ENCODE measurements at places on chromosomes 16 and 17. TPM values are rescaled to one million over a fixed set of nuclear protein-coding genes. Genes with fewer than 3 reads are reported as not detected.

- no peak for DNase-seq
Observed at GRCh38 chr16:73921295-73921694, 375.3 kb upstream of the PSMD7 start.

The CCL16 gene
- total RNA-seq: not detected

- DNase-seq: no peak
Observed at GRCh38 chr17:50668025-50668837, 33.5 kb downstream of the ABCC3 start.

The SLX4 gene
- 3.7 TPM for total RNA-seq

DNA sequence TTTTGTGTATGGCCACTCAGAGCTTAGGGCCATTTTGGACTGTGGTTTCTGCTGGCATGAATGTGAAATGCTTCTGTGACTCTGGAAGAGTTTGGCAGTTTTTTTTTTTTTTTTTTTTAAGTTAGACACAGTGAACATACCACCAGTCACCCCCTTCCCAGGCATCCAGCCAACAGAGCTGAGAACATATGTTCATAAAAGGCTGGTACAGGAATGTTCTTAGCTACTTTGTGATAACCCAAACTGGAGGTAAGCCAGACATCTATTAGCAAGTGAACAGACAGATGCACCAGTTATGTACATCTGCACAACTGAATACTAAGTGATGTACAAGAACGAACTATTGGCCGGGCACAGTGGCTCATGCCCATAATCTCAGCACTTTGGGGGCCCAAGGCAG is 92.7 kb downstream of the ABCC1 start:
- peak; percentile 88 for DNase-seq

The CSH1 gene
- not detected for total RNA-seq

DNA sequence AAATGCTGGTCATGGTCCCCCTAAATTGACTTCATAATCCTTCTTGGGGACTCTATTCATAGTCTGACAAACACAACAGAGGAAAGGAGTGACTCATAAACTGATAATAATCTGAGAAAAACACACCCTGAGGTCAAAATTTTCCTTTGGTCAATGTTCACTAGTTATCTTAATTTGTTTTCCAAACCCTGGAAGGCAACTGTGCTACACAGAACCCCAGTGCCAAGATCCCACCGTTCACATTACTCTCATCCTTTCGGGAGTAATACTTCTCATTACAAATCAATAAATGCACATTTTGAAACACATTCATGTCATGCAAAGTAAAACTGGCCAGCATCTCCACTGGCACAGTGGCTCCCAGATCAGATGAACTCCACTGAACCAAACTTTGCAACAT is 23.2 kb downstream of the COIL start:
- no peak for DNase-seq

DNA sequence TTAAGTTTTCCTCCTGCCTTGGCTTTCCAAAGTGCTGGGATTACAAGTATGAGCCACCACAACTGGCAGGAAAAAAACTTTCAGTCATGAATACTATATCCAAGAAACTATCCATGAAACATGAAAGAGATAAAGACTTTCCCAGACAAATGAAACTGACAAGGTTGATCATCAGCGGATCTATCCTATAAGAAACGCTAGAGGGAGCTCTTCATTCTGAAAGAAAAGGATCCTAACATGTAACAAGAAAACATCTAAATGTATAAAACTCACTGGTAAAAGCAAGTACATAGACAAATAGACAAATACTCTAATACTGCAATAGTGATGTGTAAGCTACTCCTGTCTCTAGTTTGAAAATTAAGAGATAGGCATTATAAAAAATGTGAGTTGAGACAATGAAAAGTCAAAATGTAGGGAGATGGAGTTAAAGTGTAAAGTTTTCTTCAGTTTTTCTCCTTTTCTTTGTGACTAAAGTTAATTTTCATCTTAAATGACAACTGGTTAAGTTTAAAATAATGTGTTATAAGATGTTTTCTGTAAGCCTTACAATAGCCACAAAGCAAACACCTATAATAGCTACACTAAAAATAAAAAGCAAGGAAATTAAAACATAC is 79.6 kb upstream of the TEKT1 start:
- DNase-seq: peak; percentile 44

DNA sequence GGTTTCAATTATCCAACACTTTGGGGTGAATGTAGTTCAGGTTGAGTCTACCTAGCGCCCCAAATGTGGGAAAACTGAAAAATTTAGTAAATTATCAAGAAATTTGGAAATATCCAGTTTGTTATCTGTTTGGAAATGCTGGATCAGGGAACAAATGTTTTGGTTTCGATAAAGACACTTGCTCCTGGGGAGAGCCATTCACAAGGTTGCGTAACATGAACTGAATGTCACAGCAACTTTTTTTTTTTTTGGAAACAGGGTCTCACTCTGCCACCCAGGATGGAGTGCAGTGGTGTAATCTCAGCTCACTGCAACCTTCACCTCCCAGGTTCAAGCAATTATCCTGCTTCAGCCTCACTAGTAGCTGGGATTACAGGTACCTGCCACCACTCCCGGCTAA is 286.4 kb downstream of the GRIN2A start:
- no peak for DNase-seq

DNA sequence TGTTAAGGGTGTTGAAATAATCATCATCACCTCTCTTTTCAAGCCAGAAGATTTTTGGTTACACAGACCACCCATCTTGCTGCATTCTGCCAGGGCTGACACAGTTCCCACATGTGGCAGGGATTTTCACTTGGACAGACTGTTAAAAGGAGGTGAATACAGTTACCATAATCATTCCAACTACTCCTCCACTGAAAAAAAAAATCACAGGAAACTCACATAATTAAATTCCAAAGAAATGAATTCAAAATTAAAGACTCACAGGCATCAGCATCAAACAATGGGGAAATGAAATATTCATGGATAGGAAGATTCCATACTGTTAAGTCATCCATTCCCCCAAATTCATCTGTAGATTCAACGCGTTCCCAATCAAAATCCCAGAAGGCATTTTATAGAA is 209.4 kb downstream of the MRTFB start:
- no peak for DNase-seq

DNA sequence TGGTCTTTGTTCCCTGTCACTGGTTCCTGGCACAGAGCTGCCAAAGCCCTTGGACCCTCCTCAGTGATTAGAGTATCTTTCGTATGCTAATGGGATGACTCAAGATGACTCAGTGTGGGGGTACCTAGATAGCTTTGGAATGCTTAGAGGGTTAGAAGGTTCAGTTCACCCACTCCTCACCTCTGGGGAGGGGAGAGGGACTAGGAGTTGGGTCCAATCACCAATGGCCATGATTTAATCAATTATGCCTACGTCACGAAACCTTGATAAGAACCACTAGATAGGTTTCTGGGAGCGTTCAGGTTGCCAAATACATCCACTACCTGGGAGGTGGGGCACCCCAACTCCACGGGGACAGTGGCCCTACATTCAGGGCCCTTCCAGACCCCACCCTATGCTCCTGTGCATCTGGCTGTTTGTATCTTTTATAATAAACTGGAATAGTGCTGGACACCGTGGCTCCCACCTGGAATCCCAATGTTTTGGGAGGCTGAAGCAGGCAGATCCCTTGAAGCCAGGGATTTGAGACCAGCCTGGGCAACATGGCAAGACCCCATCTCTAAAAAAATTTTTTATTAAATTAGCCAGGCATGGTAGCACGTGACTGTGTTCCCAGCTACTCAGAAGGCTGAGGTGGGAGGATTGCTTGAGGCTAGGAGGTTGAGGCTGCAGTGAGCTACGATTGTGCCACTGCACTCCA is 29.2 kb upstream of the LITAF start:
- no peak for DNase-seq

- DNase-seq: no peak
Observed at GRCh38 chr17:7392696-7393612, 1.4 kb downstream of the PLSCR3 start.

The ATP2A1 gene
- total RNA-seq: 120 TPM

DNA sequence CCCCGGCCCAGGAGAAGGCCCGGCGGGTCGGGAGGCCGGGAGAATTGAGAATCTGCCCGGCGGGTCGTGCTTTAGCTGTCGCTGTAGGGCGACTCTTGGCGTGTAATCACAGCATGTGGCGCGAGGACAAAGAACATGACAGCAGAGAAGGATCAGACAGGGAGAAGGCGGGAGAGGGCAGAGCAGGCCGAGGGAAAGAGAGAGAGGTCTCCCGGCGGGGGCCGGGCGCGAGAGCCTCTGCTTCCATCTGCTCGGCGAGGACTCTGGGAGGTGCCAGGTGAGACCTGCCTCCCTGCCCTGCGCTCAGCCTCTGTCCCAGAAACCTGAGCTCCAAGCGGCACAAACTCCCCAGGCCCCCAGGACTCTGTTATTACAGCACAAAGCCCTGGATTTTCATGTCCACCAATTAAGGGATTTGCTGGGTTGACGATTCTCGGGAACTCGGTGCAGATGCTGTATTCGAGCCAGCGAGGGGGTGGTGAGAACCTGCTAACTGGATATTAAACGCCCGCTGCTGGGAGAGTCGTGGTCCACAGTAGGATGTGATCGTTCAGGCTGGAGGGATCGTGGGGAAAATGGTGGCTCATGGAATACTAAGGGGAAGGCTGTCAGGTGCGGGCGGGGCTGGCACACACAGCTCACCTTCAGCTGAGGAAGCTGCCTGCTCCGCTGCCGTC is 172.0 kb upstream of the CIBAR2 start:
- DNase-seq: no peak

The TBC1D3E gene
- not detected for total RNA-seq

GRCh38 chr16:54280751-54281150 is 5.8 kb downstream of the IRX3 start:
- peak; percentile 33 for DNase-seq

DNA sequence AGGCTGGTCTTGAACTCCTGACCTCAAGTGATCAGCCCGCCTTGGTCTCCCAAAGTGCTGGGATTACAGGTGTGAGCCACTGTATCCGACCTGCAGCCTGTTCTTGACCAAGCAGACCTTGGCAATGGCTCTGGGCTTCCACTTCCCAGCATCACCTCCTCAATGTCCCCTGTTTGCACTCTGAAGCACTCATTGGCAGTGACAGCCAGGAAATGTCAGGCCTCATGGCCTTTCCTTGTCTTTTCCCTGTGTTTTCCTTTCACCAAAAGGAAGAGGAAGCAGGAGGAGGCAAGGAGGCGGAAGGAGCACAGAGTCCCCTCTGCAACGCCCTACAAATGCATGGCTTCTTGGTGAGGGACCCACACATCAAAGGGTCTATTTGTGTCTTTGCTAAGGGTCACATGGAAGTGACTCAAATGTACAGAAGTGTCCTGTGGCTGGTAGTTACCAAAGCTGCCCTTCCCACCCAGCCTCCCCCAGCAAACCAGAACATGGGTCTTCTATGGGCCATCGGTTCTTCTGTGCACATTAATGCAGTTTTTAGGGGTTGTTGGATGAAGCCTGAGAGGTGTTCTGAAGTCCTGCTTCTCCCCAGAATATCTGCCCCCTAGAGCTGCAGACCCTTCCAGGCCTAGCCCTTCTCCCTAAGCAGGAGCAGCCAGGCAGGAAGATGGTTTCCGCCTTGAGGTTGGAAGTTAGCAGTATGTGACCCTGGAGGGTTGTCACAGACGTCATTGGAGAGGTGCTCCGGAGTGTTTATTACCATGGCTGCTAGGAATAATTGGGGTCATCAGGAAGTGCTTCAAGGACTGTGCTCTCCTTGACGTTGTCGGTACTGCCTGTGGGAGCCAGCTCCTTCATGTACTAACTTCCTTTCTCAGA is 60.8 kb downstream of the WIPI1 start:
- no peak for DNase-seq

- peak; percentile 89 for DNase-seq
Observed at GRCh38 chr17:38415250-38416194, 12.7 kb upstream of the ARHGAP23 start.

- no peak for DNase-seq
Observed at GRCh38 chr17:70375813-70376770, 206.8 kb downstream of the KCNJ2 start.

- no peak for DNase-seq
Observed at GRCh38 chr17:6668727-6669425, 17.3 kb downstream of the C17orf100 start.

DNA sequence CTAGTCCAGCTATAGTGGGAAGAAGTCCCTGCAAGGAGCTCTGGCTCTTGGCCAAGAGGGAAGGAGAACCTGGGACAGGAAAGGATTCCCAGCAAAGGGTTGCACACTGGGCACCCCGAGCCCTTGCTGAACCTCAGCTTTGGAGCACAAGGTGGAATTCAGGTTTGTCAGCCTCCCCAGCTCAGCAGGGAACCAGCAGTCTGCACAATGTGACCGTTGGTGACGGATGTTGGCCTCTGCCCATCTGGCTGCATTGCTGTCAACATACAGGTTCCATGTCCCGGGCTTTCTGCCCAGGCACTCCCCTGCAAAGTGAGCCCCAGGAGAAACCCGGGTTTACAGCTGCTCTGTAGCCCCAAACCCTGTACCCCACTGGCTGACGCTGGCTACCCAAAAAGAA is 6.7 kb downstream of the RPRML start:
- DNase-seq: no peak

The JPT1 gene
- total RNA-seq: 469 TPM

- no peak for DNase-seq
Observed at GRCh38 chr17:12727881-12728280, 61.4 kb upstream of the ARHGAP44 start.

GRCh38 chr16:35196313-35196712 is 1736.9 kb downstream of the TP53TG3F start:
- DNase-seq: no peak

The IL34 gene
- total RNA-seq: 20.0 TPM

The LITAFD gene
- not detected for total RNA-seq

The SULT1A4 gene
- 0.32 TPM for total RNA-seq

- no peak for DNase-seq
Observed at GRCh38 chr16:14346278-14347142, 275.4 kb downstream of the MRTFB start.

DNA sequence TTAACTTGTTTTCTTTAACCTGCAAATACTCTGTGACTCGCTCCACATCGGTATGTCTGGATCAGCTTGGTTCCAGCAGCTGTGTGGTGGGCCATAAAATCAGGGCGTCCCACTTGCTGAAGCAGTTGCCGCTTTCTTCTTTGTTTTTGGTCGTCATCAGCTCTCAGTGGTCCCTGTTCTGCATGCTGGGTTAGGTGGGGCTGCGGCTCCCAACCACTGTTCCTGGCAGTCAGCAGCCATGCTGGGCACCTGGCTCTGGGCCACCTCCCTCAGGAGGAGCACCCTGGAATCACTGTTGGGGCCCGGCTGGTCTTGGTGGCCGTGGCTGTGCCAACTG is 23.0 kb downstream of the MGRN1 start:
- no peak for DNase-seq

The MT1E gene
- 24.7 TPM for total RNA-seq

- peak; percentile 48 for DNase-seq
Observed at GRCh38 chr17:78842881-78843565, 2.4 kb upstream of the USP36 start.

Data from myocyte (in vitro differentiated cells).